ENCODE measurements at places on chromosomes 2 and 18.

DNA sequence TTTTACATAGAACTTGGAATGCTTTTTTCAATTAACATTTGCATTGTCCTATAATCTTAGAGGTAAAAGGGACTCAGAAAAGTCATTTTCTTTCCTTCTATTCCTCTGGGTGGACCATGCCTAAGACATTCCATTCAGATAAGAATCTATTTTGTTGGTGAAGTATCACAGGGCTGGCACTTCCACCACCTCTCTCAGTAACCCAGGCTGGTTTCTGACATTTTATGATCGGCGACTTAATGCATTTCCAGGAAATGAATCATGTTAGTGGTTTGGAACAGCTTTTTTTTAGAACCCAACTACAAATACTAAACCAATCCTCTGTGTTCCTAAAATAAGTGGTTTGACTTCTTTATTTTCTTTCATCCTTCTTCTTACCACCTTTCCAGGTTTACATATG lies 27.0 kb downstream of the GAD1 start:
- no peak for DNase-seq

DNA sequence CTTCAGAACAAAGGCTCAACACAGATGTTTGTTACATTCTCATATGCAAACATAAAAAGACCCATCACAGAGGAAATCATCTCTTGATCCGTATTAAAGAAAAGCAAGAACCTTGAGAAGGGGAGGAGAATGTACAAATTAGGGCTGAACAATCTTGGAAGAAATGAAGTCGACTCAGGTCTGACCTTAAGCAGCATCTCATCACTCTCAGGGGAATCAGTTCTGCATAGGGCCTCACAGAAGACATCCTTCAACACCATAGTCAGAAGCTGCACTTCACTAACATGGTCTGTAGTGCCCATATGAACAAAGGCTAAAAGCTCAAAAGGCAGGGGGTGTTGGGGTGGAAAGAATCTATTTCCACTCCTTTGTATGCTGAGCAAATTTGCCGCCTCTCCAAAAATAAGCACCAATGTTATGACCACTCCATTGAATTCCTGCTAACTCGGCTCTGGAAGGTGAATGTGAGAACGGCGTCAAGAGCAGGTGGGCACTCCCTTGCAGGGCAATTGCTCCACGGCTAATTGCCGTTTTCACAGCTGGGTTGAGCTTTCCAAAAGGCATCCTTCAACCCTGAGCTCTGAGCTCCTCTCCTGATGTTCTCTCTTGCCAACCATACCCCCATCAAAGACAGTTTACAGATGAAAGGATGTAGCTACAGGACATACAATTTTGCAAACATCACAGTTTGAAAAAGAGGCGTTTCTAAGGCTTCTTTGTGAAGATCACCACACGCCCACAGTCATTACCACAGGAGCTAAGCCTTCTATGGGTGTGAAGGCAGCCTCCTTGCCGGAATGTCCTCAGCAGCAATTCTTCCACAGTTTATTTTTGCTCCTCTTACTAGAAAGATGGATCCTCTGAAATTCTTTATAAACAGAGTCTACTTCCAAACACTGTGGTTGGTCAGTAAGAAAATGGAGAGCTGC lies 10.0 kb downstream of the KLF7 start:
- no peak for DNase-seq

DNA sequence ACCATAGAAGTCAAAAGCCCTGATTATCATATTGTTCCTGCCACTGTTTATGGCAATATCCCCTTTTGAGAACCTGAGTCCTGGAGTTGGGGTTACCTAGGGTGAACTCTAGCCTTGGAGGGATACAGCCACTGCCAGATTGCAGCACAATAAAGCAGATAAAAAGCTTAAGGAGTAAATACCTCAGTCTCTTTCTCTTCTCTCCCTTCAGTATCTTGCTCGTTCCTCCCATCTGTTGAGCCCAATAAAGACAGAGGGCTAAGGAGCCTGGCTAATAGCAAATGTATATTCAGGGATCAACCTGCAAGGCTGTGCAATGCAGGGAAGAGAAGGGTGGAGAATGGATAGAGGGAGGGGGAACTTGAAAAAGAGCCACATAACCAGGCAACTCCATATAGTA lies 8.0 kb upstream of the DPP4 start:
- DNase-seq, result no peak

GRCh38 chr2:151765760-151766410 lies 31.6 kb upstream of the NEB start:
- DNase-seq, result no peak

- DNase-seq, result no peak
These were observed 23.0 kb downstream of the CD302 start for GRCh38 chr2:159775021-159775420.

DNA sequence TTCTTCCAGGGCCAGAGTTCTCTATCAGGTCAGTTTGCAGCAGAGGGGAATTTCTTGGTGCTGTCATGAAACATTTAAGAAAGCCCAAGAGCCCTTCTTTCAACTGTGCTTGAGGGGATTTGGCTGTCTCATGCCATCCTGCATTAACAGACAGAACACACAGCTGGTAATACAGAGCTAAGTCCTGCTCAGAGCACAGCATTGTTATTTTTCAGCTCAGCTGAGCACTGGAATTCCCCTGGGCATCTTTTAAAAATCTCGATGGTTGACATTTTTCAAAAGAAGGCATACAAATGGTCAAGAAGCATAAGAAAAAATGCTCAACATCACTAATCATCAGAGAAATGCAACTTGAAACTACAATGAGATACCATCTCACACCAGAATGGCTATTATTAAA lies 14.9 kb upstream of the IL1R2 start:
- no peak for DNase-seq

DNA sequence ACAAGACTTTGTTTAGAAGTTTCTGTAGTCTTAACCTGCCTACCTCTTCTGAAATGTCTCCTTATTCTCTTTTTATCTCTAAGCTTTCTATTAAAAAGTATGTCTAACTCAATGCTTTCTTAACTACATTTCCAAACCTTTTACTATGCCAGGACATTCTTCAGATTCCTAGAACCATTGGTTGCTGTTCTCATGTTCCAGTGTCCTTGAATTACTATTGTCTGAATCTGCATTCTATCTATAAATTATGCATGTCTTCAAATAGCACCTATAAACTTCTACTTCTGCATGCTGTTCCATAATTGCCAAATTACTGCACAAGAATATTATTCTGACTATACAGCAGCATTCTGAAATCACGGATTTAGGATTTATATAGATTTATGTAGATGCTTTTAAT lies 166.0 kb upstream of the VWC2L start:
- DNase-seq, result no peak

DNA sequence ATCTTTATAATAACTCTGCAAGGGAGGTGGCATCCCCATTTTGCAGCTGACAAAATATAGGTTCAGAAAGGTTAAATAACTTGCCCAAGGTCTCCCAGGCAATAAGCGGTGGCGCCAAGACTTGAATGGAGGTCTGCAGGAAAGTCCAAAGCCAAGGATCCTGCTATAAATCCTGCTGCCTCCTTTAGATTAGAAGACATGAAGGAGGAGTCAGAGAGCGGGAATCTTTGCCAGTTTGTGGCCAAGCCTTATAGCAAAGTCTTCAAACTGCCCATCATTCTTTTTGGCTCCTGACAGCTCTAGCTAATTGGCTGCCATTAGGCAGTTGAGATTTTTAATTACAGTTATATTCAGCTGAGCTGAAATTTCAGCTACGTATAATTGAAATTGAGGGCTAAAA lies 114.3 kb downstream of the C1D start:
- no peak for DNase-seq
